Activated T-helper 1 cell treated with anti-CD3 and anti-CD28 coated beads, Interleukin-12 subunit alpha, Interleukin-12 subunit beta, Interleukin-2, Interleukin-4 antibody, amounts not matched to agents 30 ng/mL and 10 ng/mL and 1 ng/mL, durations not matched to agents 14 hours and 24 hours and 36 hours (primary cell): ENCODE measurements at places on chromosomes 12 and 14.

- no peak overlapping the region for H3K27ac ChIP-seq
- H3K4me1 ChIP-seq: no peaks in the 10 kb centered on the region
- DNase-seq: no peak
- H3K36me3 ChIP-seq: no peaks in the 10 kb centered on the region
- peaks cover 18% of the 10 kb centered on the region for H3K27me3 ChIP-seq
These were observed 15.1 kb downstream of the CYP46A1 start for GRCh38 chr14:99699085-99699760.

DNA sequence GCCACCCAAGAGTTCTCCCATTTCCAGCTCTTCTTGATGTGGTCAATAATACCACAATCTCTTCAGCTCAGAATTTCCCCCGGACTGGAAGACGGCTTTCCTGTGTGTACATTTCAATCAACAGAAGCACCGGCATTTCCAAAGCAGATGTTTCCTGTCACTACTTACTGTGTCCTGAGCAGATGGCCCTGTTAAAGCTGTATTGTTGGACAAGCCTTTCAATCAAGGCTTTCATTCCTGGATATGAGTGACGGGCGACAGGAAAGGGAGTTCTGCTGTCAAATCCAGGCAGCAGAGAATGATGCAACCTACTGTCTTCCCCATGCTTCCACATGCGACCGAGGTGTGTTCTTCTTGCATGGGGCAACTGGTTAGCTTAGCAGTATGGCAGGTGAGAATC is 76.4 kb upstream of the CCDC60 start:
- H3K4me3 ChIP-seq: no peak overlapping the region
- DNase-seq: no peak
- H3K36me3 ChIP-seq: no peaks in the 10 kb centered on the region
- H3K27me3 ChIP-seq: no peaks in the 10 kb centered on the region

DNA sequence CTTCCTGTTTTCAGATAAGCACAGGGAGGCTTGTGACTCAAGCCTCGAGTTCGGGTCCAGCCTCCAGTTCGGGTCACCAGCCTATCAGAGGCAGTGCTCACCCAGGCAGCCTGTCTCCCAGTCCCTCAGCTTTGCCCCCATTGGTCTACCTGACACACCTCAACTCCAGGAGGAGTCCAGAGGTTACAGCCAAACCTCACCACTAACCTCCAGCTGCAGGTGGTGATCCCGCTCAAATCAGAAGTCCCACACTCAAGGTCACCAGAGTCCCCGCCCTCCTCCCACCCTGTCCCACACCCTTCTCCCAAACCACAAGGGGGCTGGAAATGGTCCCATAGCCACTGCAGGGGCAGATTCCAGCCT is 42.1 kb downstream of the KDM2B start:
- peaks cover 4% of the 10 kb centered on the region for H3K27me3 ChIP-seq
- H3K4me1 ChIP-seq: peaks cover 37% of the 10 kb centered on the region
- H3K36me3 ChIP-seq: peaks cover 9% of the 10 kb centered on the region
- H3K27ac ChIP-seq: peak overlapping the region; percentile 79
- H3K4me3 ChIP-seq: peak overlapping the region; percentile 88

GRCh38 chr12:26831951-26832821 is 808 bp downstream of the ITPR2 start:
- peaks cover 9% of the 10 kb centered on the region for H3K36me3 ChIP-seq
- peaks cover 46% of the 10 kb centered on the region for H3K4me1 ChIP-seq
- peak; percentile 59 for DNase-seq
- H3K27me3 ChIP-seq: peaks cover 5% of the 10 kb centered on the region
- peak overlapping the region; percentile 98 for H3K27ac ChIP-seq
- peak overlapping the region; percentile 99 for H3K4me3 ChIP-seq

DNA sequence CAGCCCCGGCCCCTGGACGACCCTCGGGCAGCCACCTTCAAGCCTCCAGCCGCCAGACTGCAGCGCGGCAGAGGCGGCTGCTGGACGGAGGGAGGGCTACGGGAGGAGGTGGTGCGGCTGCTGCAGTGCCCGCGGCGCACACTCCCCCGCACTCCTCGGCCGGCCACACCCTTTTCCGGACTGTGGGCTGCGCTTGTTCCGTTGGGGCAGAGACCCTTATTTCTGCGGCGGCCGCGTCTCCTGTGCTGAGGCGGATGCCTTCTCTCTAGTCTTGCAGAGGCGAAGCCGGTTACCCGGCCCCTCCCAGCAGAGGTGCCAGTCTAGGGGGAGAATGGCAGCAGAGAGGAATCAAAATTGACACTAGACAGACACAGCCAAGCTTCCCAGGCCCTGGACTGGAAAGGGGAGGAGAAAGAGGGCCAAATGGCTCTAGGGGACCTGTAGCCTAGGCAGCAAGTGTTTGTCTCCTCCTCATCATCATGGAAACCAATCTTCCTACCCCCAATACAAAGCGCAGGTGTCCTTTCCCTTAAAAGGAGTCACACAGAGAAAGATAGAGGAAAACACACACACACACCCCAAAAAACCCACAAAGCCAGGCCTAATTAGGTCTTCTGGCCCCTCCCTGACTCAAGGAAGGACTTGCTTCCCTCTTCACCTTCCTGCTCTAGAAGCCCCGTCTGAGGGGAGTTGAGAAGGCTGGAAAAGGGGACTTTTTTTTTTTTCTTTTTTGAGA is 1.3 kb downstream of the ESYT1 start:
- peak; percentile 72 for DNase-seq
- no peaks in the 10 kb centered on the region for H3K27me3 ChIP-seq
- H3K4me1 ChIP-seq: peaks cover 62% of the 10 kb centered on the region
- H3K4me3 ChIP-seq: peak overlapping the region; percentile 97

DNA sequence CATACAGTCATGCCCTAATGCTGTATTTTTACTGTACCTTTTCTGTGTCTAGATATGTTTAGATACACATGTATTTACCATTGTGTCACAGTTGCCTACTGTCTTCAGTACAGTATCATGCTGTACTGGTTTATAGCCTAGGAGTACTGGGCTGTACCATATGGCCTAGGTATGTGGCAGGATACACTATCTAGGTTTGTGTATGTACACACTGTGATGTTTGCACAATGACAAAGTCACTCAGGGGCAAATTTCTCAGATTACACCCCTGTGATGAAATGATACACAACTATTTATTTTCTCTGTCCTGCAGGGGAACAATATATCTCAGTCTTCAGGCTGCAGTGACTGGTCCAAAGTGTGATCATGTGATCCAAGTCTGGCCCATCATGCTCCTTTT is 1076.1 kb downstream of the VRK1 start:
- no peaks in the 10 kb centered on the region for H3K36me3 ChIP-seq
- H3K4me3 ChIP-seq: no peak overlapping the region
- H3K27me3 ChIP-seq: no peaks in the 10 kb centered on the region
- H3K27ac ChIP-seq: no peak overlapping the region

DNA sequence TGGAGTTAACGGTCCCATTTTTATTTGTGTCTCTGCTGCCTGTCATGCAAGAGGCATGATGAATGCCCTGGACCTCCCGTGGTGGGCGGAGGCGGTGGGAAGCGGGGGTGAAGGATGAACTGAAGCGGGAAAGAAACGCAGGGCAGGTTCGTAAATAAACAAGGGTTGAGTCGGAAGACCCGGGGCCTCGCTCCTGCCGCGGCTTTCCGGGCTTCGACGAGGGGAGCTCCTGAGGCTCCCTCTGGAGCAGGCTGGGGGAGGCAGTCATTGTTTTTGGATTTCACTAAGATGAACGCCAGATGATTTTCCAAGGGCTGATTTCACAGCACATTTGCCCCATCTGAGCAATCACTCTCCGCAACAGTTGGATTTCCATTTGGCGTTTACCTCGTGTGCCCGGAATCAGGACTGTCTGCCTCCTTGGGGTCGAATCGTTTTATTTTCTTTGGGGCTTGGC is 130.2 kb downstream of the SLC38A6 start:
- no peak overlapping the region for H3K4me3 ChIP-seq
- no peak for DNase-seq
- no peak overlapping the region for H3K27ac ChIP-seq
- H3K27me3 ChIP-seq: no peaks in the 10 kb centered on the region
- peaks cover 2% of the 10 kb centered on the region for H3K36me3 ChIP-seq

- peaks cover 7% of the 10 kb centered on the region for H3K4me1 ChIP-seq
- H3K4me3 ChIP-seq: no peak overlapping the region
- DNase-seq: no peak
These were observed 341.6 kb downstream of the VRK1 start for GRCh38 chr14:97138801-97139200.
